ENCODE measurements at places on chromosomes 3 and 15.

GRCh38 chr3:5186089-5186857 lies 1.2 kb upstream of the EDEM1 start:
- H3K27me3 ChIP-seq: no peaks in the 10 kb centered on the region
- H3K4me3 ChIP-seq: peak overlapping the region; percentile 97
- peaks cover 62% of the 10 kb centered on the region for H3K4me1 ChIP-seq
- DNase-seq: peak; percentile 92

GRCh38 chr3:32153414-32154204 lies 47.2 kb downstream of the GPD1L start:
- DNase-seq: no peak
- H3K27ac ChIP-seq: no peak overlapping the region
- no peaks in the 10 kb centered on the region for H3K4me1 ChIP-seq
- H3K36me3 ChIP-seq: peaks cover 8% of the 10 kb centered on the region
- no peaks in the 10 kb centered on the region for H3K27me3 ChIP-seq

GRCh38 chr3:163672954-163673353 lies 1405.3 kb downstream of the SI start:
- no peak overlapping the region for H3K4me3 ChIP-seq
- no peaks in the 10 kb centered on the region for H3K27me3 ChIP-seq
- DNase-seq: no peak
- no peaks in the 10 kb centered on the region for H3K36me3 ChIP-seq
- no peak overlapping the region for H3K27ac ChIP-seq

DNA sequence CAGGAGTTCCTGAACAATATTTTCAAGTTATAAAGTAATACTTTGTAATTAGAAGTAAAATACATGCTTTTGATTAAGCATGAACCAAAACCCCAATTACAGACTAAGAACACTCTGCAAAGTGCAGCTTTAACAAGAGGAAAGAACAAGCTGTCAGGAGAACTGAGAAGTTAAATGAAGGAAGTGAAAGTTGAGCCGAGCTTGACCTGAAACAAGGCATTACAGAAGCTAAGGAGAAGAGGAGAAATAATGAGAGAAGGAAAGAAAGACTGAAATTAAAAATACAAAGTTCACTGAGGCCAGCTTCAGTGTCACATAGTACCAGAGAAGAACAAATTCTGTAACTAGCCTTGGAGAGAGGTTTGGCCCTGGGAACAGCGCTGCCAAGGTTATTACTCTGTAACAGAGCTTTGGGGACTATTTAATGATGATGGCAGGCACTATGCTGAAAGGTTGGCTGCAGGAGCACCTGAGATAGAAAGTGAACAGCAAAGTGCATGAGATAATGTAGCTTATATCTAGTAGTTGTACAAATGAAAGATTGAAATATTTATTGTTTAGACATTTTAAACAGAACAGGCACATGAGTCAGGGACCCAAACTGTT lies 241.9 kb upstream of the PEX5L start:
- no peaks in the 10 kb centered on the region for H3K4me1 ChIP-seq
- H3K27ac ChIP-seq: no peak overlapping the region
- H3K27me3 ChIP-seq: no peaks in the 10 kb centered on the region
- no peaks in the 10 kb centered on the region for H3K36me3 ChIP-seq
- no peak overlapping the region for H3K4me3 ChIP-seq
- DNase-seq: no peak

DNA sequence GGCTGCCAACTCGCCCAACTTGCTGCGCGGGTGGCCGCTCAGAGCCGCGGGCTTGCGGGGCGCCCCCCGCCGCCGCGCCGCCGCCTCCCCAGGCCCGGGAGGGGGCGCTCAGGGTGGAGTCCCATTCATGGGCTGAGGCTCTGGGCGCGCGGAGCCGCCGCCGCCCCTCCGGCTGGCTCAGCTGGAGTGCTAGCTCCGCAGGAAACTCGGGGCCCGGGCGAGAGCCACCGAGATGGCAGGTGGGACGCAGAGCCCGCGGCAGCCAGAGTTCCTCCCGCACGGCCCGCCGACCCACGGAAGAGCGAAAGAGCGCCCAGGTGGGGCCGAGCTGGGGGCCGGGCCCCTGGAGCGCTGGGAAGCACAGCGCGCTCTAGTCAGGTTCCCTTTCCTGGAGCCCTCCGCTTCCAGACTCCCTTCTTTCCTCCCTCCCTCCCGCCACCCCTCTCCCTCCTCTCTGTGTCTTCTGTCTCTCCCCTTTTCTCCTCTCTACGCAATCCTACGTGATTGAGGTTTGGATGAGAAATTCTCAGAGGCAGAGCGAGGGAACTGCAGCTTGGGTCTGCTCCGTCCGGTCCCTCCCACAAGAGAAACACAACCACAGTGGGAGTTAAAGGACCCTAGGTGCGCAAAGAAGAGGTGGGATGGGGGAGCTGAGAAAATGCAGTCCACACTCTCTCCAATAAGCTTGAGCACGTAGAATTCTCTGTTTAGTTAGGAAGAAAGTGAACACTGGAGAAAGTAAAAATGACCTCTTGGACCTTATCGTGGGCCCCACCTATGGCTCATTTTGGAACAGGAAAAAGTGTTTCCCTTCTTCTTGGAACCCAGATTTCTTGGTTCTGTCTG lies 317.3 kb downstream of the FGF12 start:
- H3K4me1 ChIP-seq: no peaks in the 10 kb centered on the region
- peaks cover 31% of the 10 kb centered on the region for H3K27me3 ChIP-seq
- no peak for DNase-seq
- H3K27ac ChIP-seq: no peak overlapping the region
- H3K36me3 ChIP-seq: no peaks in the 10 kb centered on the region

- no peaks in the 10 kb centered on the region for H3K4me1 ChIP-seq
- H3K4me3 ChIP-seq: no peak overlapping the region
- no peak for DNase-seq
- H3K27ac ChIP-seq: no peak overlapping the region
- H3K27me3 ChIP-seq: no peaks in the 10 kb centered on the region
Observed at GRCh38 chr3:173552526-173552925, 155.0 kb downstream of the NLGN1 start.

- H3K27ac ChIP-seq: no peak overlapping the region
- H3K4me3 ChIP-seq: no peak overlapping the region
- no peaks in the 10 kb centered on the region for H3K36me3 ChIP-seq
- H3K4me1 ChIP-seq: no peaks in the 10 kb centered on the region
- H3K27me3 ChIP-seq: no peaks in the 10 kb centered on the region
Observed at GRCh38 chr3:107373896-107374295, 3.3 kb upstream of the CCDC54 start.

GRCh38 chr3:183478501-183478900 lies 50.1 kb upstream of the MCF2L2 start:
- no peak overlapping the region for H3K4me3 ChIP-seq
- H3K36me3 ChIP-seq: no peaks in the 10 kb centered on the region
- no peaks in the 10 kb centered on the region for H3K27me3 ChIP-seq
- no peak overlapping the region for H3K27ac ChIP-seq

- H3K4me3 ChIP-seq: no peak overlapping the region
- no peaks in the 10 kb centered on the region for H3K27me3 ChIP-seq
- H3K36me3 ChIP-seq: no peaks in the 10 kb centered on the region
- no peak overlapping the region for H3K27ac ChIP-seq
- no peak for DNase-seq
- no peaks in the 10 kb centered on the region for H3K4me1 ChIP-seq
Observed at GRCh38 chr3:8473029-8473428, 28.6 kb upstream of the LMCD1 start.

DNA sequence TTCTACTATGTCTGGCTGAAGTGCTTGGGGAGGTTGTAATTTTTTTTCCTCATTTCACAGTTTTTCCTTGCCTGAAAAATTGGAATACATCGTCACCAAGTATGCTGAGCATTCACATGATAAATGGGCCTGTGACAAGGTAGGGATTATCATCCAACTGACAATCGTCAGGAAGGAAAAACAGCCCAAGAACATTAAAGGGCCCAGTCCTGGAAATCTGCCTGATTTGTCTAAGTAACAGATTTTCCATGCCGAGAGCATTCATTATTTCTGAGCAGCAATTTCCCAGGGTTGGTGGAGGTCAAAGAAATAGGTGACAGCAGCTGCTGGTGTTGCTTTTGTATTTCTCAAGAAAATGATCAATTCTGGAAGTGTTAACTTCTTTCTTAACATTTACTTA lies 226.0 kb upstream of the CHRM5 start:
- no peaks in the 10 kb centered on the region for H3K27me3 ChIP-seq
- no peak overlapping the region for H3K27ac ChIP-seq
- H3K4me3 ChIP-seq: no peak overlapping the region
- no peaks in the 10 kb centered on the region for H3K36me3 ChIP-seq

DNA sequence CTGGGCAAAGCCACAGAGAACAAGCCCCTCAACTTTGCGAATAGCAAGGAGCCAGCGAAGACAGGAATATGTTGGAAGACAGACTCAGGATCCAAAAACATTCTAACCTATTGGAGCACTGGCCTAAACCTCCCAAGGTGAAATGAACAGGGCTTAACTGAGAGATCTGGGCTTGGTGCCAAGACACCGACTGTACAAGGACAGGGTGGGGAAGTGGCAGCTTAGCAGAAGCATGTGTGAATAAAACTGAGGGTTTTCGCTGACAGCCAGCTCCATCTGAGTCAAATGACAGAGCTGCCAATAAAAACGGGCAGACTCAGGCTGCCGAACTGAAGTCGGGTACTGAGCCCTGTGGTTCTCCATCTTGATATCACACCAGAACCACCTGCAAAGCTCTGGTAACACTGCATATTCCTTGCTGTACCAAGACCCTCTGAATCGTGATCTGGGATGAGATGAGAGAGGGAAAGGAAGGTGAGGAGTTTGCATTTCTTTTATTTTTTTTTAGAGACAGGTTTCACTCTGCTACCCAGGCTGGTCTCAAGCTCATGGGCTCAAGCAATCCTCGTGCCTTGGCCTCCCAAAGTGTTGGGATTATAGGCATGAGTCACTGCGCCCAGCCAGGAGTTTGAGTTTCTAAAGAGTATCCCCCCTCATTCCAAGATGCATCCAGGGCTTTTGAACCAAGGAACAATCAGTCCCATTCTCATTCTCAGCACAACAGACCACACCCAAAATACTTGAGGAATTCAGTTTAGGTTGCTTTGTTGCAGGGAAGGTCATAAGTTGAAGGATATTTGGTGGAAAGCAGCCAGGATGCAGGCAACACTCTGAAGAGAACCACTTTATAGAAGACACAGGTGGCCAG lies 6.0 kb upstream of the PLCB2 start:
- H3K27me3 ChIP-seq: peaks cover 10% of the 10 kb centered on the region
- H3K27ac ChIP-seq: no peak overlapping the region
- peak; percentile 59 for DNase-seq
- no peaks in the 10 kb centered on the region for H3K36me3 ChIP-seq

DNA sequence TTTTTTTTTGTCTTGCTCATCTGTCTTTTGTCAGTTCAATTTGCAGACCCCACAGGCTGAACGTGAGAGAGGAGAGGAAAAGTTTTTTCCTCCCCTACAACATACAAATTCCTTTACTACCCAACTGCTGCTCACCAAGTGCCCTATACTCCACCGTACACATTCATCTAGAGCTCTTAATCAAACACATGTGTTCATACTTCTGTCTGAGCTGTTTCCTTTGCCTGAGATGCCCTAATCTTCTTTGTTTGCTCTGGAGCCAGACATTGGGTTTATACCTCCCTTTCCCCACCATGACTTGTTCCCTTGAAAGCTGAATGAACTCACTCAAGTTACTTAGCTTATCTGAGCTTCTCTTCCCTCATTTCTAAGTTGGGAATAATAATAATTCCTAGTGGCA lies 122.7 kb upstream of the RASGRP1 start:
- no peak for DNase-seq
- H3K27ac ChIP-seq: no peak overlapping the region
- no peak overlapping the region for H3K4me3 ChIP-seq
- no peaks in the 10 kb centered on the region for H3K36me3 ChIP-seq

GRCh38 chr3:59540241-59540640 lies 490.4 kb upstream of the CFAP20DC start:
- H3K36me3 ChIP-seq: no peaks in the 10 kb centered on the region
- H3K4me1 ChIP-seq: no peaks in the 10 kb centered on the region
- DNase-seq: no peak
- no peaks in the 10 kb centered on the region for H3K27me3 ChIP-seq
- H3K4me3 ChIP-seq: no peak overlapping the region

DNA sequence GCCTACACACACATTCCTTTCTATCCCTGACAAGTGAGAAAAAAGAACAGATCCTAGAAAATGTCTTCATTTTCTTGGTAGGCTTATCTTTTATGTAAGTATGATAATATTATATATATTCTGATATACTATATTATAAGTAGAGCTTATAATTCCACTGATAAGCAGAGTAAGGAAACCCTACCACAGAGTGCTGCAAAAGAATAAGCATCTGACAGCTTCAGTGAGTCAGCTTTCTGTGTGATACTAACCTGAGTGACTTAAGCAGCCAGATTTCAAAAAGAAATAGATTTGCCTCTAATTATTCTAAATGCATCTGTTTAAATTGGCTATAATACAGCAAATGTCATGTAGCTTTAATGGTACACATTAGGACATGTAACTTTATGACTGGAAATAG lies 656.0 kb downstream of the MCTP2 start:
- H3K27ac ChIP-seq: no peak overlapping the region
- no peak overlapping the region for H3K4me3 ChIP-seq
- H3K4me1 ChIP-seq: no peaks in the 10 kb centered on the region

GRCh38 chr3:190581041-190581541 lies 67.2 kb downstream of the IL1RAP start:
- H3K4me1 ChIP-seq: peaks cover 2% of the 10 kb centered on the region
- H3K36me3 ChIP-seq: no peaks in the 10 kb centered on the region
- no peak for DNase-seq
- no peaks in the 10 kb centered on the region for H3K27me3 ChIP-seq

DNA sequence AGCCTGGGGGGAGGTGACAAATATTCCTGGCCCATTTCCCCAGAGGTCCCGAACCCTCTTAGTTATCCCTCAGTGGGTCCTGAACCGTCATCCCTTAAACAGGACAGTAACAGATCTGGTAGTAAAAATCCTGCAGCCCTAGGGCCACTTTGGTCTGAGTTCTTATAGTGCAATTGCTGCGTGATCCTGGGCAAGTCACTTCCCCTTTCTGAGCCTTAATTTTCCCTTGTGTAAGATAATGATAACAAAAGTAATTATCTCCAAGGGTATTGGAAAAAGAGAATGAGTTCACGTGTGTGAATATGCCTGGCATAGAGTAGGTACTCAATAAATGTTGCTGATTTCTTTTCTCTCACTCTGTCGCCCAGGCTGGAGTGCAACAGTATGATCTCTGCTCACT lies 2.9 kb upstream of the JAGN1 start:
- no peaks in the 10 kb centered on the region for H3K27me3 ChIP-seq
- no peak overlapping the region for H3K27ac ChIP-seq
- H3K4me1 ChIP-seq: peaks cover 16% of the 10 kb centered on the region
- no peak for DNase-seq

GRCh38 chr3:151439652-151440125 lies 21.2 kb downstream of the IGSF10 start:
- no peaks in the 10 kb centered on the region for H3K27me3 ChIP-seq
- H3K27ac ChIP-seq: no peak overlapping the region
- DNase-seq: peak; percentile 41
- no peaks in the 10 kb centered on the region for H3K36me3 ChIP-seq

DNA sequence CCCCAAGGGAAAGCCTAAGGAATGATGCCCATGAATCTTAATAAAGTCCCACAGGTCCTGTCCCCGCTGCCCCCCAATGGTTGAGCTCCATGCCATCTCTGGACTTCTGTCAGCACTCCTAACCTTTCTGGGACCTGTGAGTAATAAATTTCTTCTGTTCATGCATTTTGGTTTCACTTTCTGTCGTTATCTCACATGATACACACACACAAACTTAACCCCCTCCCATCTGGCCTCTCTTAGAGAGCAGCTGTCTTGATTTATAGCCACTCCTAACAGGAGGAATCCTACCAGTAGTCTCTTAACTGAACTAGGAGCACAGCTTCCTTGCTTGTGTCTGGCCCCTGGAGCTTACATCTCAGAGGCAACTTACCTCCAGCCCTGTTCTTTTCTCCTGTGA lies 82.7 kb upstream of the SELENOK start:
- H3K27me3 ChIP-seq: no peaks in the 10 kb centered on the region
- no peak for DNase-seq
- no peak overlapping the region for H3K27ac ChIP-seq
- H3K4me3 ChIP-seq: no peak overlapping the region
- no peaks in the 10 kb centered on the region for H3K36me3 ChIP-seq
